Caudate nucleus (tissue), 63 donors: ENCODE measurements at places on chromosomes 12 and 14.

DNA sequence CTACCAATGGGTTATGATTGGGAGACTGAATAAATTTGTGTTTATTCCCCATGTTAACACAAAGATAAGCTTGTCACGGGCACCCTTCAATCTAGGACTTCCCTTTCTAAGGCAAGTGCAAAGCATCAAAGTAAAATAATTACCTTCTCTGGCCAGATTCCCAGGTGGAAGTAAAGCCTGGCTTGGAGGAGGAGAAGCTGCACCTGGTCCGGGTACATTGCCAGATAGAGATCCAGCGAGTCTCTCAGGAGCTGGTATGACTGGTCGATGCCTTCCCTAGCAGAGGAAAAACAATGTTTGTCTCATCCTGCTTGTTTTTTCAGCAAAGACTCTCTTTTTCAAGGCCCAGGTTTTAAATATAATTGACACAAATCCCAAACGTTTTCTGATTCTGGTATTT, 24.9 kb downstream of the FBXO21 start:
- DNase-seq: no peak

- no peak for DNase-seq
These were observed 57.1 kb downstream of the VWF start for GRCh38 chr12:6067152-6067916.

DNA sequence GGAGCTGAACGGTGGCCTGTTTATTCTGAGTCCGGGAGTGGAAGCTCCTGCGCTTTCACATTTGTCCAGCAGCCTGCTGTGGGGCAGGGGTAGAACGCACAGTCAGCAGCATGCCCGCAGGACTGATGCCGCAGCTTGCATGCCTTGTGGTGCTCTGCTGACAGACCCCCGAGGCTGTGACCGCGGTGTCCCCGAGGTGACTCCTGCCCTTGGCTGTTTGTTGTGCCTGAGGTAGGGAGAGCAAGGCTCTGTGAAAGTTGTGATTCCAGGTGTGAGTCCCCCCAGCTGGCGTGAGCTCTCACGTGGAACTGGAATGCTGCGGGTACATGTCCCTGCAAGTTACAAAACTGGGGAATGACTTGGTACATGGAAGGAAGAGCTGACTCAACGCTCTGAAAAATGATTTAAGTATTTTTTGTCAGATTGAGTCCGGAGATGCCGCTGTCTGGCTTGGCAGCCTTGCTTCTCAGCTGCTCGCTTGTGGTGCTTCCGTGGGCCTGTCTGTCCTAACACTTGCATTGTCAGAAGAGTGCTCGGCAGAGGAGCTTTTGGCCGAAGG, 18.1 kb downstream of the MLXIP start:
- DNase-seq: no peak

DNA sequence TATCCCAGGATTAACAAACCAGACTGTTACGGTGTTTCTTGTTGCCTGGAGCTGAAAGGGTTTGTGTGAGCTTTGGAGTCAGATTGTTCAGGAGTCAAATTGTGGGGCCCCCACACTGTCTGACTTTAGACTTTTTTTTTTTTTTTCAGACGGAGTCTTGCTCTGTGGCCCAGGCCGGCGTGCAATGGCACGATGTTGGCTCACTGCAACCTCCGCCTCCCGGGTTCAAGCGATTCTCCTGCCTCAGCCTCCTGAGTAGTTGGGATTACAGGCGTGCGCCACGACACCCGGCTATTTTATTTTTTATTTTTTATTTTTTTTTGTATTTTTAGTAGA, 847 bp downstream of the TSFM start:
- DNase-seq: no peak

GRCh38 chr14:22487941-22488340, 101.1 kb downstream of the DAD1 start:
- no peak for DNase-seq

DNA sequence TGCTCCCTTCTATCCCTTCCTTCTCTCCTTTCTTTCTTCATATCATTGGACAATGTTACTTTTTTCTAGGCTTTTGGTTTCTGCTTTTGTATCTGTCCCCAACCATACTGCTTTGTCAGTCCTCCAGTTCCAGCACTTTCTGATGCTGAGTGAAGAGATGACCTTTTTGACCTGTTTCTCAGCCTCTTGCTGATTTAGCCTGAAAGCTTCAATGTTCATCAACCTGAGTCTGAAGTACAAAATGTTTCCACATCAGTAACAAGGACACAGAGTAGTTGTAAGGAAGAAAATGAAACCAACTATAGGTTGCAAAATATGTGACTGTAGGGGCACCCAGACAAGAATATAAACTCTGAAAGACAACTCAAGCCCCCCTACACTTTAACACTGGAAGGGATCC, 25.2 kb upstream of the AKAP6 start:
- no peak for DNase-seq

DNA sequence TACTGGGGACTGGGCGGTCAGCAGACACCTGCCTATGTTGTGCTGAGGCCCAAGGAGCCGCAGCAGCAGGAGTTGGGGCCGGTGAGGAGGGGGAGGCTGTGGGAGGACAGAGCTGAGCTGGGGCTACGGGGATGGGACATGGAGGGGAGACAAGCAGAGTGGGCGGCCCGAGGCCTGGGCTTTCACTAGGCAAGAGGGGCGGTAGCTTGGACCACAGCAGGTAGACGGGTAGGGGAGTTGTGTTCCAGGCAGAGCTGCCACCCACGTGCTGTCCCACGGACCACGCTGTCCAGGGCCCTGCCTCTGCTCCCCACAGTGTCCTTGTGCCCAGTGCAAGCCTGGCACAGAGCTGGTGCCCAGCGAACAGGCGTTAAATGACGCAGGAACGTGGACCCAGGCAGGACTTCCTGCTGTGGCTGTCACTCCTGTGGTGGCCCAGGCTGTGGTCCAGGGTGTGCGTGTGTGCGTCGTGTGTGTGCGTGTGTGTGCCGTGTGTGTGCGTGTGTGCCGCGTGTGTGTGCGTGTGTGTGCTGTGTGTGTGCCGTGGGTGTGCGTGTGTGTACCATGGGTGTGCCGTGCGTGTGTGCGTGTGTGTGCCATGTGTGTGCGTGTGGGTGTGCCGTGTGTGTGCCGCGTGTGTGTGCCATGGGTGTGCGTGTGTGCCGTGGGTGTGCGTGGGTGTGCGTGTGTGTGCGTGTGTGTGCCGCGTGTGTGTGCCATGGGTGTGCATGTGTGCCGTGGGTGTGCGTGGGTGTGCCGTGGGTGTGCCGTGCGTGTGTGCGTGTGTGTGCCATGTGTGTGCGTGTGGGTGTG, 6.8 kb downstream of the CEP170B start:
- no peak for DNase-seq

DNA sequence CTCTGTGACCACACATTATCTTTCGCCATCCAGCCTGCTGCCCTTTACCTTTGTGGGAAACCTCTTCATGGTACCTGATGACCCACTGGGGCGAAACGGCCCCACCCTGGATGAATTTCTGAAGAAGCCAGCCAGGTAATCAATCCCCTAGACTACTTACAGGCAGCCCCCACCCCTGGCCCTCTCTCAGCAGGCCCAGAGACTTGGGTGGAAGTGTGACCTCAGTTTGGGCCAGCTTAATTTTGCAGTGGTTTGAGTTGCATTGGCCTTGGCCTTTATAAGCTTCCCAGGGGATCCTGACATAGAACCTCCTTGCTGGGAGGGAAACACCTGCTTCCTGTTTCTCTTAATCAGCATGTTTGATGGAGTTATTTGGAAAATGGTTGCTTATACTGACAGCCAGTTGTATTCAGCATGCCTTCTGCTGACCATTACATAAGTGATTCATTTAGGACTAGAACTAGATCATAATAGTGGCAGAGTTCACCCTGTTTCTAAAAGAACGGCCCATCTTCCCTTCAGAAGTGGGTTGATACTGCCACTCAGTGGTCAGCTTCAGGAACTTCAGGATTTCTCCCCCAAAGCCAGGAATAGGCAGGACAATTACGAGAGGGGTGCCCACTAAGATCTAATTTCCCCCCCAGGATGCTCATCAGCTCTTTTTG, 6.1 kb downstream of the SDR39U1 start:
- DNase-seq: no peak

DNA sequence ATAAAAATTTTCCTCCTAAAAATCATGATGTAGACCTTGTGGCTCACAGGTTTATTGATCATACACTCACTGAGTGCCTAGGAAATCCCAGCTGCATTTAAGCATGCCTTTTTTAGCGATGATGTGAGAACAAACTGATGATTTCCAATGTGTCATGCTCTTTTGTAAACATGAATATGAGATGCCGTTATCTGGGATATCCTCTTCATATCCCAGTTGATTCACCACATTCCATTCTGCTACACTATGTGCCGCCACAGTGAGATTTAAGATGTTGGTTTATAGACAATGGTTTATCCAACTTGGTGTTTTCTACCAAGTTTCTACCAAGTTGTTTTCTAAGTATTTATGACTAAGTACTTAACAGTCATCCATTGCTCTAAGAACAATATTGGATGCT, 5.2 kb downstream of the OR4E1 start:
- DNase-seq: no peak

- DNase-seq: no peak
These were observed 36.4 kb downstream of the TMTC2 start for GRCh38 chr12:82723093-82723492.

DNA sequence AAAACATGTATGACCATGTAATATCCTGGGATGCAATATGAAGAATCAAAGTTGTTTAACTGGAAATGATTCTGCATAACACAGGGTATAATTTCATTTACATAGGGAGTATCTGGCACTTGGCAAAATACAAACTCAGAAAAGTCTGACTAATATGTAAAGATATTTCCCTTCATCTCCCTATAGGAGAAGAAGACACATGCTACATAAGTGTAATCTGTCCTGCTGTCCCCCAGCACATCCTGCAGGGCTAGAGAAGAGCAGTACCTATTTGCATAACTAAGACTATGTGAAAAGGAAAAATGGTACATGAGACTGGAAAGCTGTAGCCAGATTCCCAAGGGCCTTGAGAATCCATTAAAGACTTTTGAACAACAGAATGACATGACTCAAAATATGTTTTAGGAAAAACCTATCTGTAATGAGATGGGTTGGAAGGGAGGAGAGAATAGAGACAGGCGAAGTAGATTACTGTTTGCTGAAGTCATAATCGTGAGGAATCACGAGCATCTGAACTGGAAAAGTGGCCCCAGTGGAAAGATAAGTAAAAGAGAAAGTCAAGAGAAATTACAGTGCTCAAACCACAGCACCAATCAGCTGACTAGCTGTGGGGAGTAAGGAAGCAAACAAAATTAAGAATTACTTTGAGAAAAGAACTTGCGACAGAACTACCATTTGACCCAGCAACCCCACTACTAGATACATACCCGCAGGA, 155.1 kb upstream of the HMGA2 start:
- DNase-seq: no peak

- no peak for DNase-seq
These were observed 424.9 kb upstream of the MGAT4C start for GRCh38 chr12:86681060-86681459.

DNA sequence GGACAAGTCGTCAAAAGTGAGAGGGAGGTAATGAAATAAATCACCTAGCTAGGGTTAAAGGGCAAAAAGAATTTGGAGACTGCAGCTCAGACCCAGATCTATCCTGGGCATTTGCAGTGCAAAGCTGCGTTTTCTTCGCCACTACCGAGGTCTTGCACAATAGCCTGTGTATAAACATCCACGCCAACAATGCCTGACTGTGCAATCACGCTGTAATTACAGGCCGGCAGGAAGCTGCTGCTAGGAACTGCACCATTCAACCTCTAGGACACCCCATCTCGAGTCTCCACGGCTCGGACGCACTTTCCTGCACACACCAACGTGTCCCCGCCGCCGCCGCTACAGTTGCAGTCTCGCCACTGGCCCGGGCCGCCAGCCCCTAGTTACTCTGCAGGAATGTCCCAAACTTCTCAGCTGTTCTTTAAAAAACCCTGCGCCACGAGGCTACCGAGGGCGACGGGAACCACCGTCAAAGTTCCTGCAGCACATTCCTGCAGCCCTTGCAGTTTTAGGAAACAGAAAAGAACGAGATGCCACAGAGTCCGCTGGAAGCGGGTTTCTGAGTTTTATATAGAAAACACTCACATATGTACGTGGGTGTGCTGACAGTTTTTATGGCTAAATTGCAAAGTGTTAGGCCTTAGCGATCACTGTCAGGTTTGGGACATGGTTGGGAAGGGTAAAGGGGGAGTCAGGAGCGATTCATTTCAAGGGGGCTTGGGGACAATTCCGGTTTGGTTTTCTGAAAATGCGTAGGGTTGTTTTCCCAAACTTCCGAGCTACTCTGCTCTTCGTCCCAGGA, 65.6 kb upstream of the PTGR2 start:
- DNase-seq: peak; percentile 47

DNA sequence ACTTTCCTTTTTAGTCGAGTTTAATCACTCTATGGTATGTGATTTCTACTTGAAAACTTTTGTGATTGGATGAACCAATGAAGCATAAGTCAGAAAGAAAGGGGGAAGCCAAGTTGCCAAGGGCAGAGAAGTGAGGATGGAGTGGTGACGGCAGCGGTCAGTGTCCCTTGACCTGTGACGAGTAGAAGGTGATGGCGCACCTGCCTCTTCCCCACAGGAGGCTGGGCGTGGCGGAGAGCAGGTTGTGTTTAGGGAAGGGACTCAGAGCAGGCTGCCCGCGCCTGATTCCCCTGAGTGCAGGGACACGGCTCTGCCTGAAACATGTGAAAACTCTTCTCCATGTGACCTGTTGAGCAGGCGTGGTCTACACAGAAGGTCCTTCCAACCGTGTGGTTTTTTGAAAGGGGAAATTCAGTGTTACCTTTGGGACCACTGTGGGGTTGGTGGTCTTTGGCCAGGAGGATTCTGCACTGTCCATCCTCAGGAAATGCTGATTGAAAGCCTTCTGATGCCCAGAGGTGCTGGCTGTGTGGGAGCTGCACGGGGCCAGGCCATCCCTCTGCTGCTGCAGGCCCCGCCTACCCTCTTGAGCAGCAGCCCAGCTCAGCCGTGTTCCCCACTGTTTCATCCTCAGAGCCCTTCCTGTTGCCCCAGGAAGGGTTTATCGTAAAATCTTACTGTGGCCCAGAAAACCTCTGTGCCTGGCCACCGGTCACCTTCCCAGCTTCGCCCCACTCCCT, 23.5 kb upstream of the AMN start:
- no peak for DNase-seq

- no peak for DNase-seq
These were observed 100.8 kb downstream of the SAMD4A start for GRCh38 chr14:54667764-54668163.
